Activated naive CD4-positive, alpha-beta T cell (primary cell): ENCODE measurements at places on chromosomes 4 and X.

DNA sequence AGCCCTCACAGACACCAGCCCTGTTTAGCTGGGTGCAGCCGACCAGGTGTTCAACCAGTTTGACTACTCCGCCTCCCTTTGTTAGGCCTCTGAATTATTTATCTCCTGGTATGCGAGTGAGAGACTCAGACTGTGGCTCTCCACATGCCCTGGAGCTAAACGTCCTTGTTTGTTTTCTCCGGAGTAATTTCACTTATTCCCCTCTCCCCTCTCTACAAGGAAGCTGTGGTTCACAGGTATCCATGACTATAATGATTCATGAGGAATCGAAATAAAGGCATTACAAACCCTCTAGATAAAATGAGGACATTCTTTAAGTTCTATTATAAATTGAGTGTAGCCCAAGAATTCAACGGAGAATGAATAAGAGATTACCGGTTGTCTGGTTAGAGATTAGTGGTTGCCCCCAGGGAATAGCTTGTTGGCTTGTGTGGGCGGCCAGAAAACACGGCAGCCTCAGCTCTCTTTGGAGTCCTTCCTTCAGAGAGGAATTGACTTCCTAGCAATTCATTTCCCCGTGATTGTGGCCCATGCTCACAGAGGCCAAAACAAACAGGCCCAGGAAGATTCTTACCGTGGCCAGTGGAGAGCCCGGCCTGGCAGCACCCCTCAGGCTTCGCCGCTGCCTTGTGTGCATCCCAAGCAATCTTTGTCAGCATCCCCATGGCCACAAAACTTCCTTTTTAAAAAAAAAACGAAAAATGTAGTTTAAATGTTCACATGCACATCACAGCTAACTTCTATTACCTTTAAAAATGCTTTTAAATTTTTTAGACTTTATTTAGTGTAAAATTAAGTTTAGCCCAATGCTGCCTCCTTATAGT lies 60.2 kb upstream of the CBR4 start:
- DNase-seq, result no peak

- DNase-seq, result no peak
These were observed 40.0 kb downstream of the CHRDL1 start for GRCh38 chrX:110755611-110756010.

DNA sequence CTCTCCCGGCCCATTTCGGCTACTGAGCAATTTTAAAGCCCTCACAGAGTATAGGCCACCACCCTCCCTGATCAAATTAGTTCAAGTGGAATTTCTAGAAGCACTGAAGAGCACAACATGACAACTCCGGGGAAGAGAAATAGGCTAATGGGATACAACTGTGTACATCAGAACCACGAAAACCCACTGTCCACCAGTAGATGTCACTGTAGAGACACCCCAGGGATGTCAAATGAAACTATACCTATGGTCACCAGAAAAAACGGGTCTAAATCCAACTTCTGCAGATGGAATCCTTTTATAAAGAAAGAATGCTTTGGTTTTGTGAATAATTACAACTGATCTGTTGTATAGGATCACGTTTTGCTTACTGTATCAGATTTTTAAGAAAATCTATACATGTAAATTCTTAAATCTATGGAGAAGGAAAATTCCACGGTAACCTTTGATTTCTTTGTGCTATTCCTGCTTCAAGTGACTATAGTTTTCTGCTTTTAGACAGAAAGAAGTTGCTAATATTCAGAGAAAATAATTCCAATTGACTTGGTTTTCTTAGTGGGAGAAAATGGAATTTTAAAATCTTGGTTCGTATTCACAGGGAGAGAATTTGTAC lies 29.5 kb upstream of the MAP3K15 start:
- DNase-seq, result peak; percentile 1

DNA sequence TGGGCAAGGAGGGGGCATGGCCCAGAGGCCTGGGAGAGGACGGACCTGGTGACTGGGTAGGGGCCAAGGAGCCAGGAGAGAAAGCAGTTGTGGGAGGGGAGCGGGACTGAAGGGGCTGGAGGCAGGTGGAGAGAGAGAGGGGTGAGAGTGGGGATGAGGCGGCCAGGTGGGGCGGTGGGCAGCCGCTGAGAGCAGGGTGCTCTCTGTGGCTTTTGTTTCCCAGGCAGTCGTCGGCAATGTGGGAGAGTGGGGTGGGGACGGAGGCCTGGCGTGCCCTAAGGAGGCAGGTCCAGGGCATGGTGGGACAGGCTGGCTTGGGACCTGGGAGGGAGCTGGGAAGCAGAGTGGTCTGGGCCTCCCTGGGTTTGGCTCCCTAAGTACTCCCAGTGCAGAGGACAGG lies 3.2 kb upstream of the ATP2B3 start:
- no peak for DNase-seq

DNA sequence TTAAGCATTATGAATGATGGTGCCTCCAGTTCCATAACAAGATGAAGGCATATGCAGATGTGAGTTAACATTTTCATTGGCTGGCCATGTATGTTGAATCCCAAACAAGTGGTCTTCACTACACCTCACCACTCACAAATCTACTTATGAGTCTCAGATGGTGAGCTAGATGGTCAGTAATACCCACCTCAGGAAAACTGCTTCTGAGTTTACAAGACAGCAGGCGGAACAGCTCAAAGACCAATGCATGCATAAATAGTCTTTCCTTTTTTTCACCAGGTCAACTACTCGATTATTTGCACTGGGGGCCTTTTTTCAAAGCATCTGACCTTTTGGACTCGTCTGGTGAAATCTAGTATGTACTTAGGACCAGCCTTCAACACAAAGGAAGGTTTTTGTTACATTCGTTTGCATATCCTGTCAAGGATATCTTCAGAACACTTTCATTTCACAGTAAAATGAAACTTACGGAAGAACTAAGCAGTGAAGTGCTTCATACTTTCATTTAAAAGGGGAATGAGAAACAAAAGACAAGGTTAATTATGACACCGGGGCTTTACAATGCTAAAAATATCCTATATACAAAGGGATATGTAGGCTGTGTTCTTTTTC lies 23.1 kb upstream of the TLR7 start:
- no peak for DNase-seq

- no peak for DNase-seq
These were observed 267.4 kb downstream of the IL1RAPL2 start for GRCh38 chrX:104833401-104833800.

DNA sequence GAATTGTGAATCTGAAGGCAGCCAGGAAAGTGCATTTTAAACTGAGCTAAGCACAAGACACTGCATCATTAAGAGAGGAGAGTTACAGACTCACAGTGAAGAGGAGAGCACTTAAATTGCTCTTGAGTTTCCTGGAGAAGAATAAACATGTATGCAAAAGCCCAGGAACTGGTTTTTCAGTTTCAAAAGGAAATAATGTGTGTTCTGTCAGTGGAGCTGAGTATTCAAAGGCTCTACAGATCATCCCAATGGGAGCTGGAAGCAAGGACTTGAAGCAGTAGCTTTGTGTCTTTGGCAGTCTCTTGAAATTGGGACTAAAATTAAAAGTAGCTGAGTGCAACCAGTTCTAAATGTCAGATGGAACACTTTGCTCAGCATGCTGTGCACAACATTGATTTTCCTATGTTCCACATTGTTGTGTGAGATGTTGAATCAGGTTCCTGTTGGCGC lies 147.5 kb upstream of the ANK2 start:
- DNase-seq, result no peak

GRCh38 chrX:66030505-66031317 lies 9.2 kb downstream of the VSIG4 start:
- no peak for DNase-seq

- DNase-seq, result peak; percentile 5
These were observed 102.0 kb downstream of the PTTG2 start for GRCh38 chr4:38062088-38062775.

- no peak for DNase-seq
These were observed 18.4 kb downstream of the UBE2K start for GRCh38 chr4:39716356-39716755.

- no peak for DNase-seq
These were observed 54.5 kb downstream of the CD99L2 start for GRCh38 chrX:150844016-150844415.

GRCh38 chr4:148097801-148098200 lies 344.4 kb downstream of the NR3C2 start:
- DNase-seq, result no peak

DNA sequence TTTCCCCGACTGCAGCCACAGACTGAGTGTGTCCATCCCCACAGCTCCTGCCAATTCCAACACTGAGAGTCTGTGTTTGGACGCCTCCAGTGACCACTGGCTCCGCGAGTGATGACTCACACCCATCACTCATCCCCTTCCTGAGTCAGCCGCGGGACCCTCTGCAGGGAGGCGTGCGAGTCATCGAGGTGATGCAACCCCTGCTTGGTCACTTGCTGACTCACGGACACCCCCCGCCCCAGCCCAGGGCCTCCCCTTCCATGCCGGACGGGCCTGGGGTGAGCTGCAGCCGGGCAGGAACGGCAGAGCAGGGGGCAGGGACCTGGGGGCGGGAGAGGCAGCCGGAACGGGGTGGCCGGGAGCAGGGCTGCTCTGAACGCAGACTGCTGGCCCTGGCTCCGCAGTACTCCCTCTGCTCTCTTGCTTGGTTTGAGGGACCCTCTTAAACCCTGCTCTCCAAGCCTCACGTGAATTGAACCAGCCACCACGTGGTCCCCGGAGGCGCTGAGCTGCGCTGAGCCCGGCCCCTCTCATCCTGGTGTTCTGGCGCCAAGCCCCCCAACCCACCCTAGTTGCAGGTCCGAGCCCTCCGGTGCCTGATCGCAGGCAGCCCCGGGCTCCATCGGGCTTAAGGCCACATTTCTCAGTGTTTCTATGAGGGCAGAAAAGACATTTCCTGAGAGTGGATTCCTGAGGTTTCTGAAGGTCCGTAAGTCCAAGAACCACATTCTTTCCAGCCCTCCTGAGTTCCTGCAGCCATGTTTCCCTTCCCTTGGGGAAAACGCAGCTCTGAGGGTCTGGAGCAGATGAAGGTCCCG lies 32.4 kb downstream of the FGFRL1 start:
- no peak for DNase-seq

GRCh38 chr4:123317211-123317610 lies 79.4 kb upstream of the SPRY1 start:
- no peak for DNase-seq

- DNase-seq, result no peak
These were observed 4.7 kb downstream of the GLRB start for GRCh38 chr4:157080605-157081004.

- no peak for DNase-seq
These were observed 227.3 kb downstream of the KDR start for GRCh38 chr4:54898056-54898562.

- peak; percentile 0 for DNase-seq
These were observed 4.7 kb downstream of the HS3ST1 start for GRCh38 chr4:11424000-11424399.

- no peak for DNase-seq
These were observed 270.2 kb upstream of the SMIM31 start for GRCh38 chr4:164483711-164484110.

GRCh38 chr4:87093443-87094123 lies 126.8 kb downstream of the KLHL8 start:
- DNase-seq, result no peak

- no peak for DNase-seq
These were observed 127.0 kb upstream of the SH3RF1 start for GRCh38 chr4:169397762-169398161.

DNA sequence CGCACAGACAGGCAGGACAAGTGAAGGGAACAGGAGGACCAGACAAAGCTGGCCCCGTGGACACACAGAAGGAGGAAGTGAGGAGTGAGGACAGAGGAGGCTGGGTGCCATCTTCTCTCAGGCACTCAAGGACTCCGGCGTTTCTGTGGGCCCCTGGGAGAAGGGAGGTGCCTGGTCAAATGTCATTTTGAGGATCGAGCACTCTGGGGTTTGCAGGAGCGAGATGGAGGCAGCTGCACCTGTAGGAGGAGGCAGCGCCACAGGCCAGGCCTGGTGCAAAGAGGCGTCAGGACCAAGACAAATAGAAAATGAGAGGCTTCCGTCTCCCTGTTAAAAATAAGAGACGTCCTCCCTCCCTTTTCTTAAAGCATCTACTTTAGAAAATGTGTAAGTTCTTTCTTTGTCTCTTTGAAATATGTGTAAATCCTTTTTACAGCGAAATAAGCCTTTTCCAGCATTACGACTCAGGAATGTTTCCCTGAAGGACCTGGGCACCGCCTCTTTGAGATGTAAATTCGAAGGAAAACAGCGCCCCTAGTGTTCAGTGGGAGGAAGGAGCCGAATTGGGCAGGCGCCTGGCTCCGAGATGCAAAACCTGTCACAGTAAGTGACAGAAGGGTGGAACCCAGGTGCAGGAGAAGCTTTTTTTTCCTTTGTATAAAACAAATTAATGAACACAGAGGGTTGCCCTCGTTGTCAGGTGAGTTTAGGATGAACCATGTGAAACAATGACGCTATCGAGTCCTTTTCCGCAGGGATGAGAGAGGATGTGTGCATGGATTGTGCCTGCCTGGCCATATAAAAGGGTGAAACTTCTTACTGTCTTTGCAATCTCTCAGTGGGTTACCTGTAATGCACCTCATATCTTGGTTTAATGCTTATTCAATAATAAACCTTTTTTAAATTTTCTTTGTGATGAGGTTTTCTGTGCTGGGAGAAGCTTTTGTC lies 1.4 kb upstream of the C4orf50 start:
- DNase-seq, result no peak

GRCh38 chr4:2484993-2485392 lies 16.1 kb downstream of the RNF4 start:
- peak; percentile 42 for DNase-seq

DNA sequence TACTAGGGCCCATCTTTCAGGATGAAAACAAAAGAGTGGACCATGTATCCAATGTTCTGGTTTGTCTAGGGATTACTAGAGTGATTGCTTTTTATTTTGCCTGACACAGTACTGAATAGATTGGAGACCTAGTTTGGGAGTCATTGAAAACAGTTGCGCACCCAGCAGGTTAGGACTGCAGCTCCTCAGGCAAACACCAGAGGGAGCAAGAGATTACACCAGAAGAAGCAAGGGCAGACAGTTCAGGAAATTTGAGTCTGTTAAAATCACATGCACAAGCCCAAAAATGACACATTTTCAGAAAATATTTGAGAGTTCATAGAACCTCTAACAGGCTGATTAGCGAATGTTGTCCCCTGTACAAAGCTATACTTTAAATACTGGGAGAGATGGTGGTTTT lies 55.6 kb downstream of the CYLC1 start:
- DNase-seq, result no peak

DNA sequence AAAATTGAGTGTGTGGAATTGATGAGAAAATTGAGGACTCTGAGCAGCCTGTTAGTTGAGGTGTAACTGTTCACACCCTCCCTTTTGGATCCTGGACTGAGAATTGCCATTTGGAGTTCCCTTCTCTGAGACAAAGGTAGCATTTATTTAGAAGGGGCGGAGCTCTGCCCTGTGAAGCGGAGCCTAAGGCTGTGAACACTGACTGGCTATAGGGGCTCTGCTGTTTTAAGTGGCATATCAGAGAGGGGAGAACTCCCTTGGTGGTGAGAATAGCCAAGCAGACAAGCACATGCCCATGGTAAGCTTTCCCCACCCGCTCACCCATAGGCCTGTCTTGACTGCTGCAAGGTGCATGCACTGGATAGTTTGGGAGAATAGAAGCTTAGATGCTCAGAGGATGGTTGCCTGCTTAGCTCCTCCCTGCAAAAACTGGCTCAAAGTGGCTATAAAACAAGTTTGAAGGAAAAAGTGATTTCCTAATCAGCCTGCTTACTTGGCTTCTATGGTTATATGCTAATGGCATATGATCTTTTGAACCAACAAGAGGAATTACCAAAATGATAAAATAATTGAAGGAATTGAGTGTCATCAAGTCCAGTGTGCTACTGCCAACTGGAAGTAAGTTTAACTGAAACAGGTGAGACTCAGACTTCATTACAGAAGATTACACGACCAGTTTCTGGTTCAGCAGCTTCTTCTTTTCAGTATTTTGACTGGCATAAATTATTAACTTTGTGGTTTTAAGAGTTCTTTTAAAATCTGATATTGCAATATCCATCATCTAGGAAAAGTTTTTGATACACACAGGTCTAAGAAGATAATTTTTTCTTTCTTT lies 108.4 kb downstream of the AFF1 start:
- DNase-seq, result no peak
